ENCODE measurements at places on chromosomes 7 and 10.

- DNase-seq, result no peak
These were observed 225.3 kb upstream of the RHOBTB1 start for GRCh38 chr10:61169294-61169693.

GRCh38 chr10:26441491-26442214 is 3.5 kb downstream of the APBB1IP start:
- no peak for DNase-seq

- DNase-seq, result peak; percentile 87
These were observed 1.9 kb upstream of the SH2D4B start for GRCh38 chr10:80535671-80536360.

DNA sequence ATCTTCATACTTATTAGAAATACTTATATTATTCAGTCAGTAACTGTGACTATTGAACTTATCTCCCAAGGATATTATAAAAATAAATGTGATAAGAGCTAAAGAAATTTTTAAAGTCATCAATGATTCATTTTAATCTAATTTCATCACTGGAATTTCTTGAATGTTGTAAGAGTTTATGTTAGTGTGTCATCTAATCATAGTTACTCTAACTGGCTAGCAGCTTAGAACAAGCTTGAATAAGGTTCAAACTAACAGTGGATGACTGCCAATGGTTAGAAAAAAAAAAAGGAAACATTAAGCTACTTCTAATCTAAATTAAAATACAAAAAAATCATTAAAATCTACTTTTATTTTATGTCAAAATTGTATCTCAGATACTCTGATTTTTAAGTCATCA is 1066.3 kb downstream of the CNTNAP2 start:
- no peak for DNase-seq

DNA sequence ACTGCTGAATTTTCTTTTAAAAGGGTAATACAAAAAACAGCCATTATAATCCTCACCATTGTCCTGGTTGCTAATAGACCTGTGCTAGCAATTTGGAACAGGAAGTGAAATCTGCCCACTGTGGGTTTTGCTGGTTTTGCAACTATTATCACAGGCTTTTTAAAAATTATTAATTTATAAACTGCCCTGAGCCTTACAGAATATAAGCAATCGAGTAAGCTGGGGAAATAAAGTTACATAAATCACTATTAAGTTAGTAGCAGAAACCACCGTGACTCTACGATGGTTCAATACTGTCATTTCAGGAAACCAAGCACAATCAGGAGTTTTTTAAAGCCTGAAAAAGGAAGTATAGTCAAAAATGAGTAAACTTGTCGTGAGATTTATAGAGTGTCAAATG is 62.3 kb downstream of the TMEM26 start:
- peak; percentile 31 for DNase-seq

- DNase-seq, result peak; percentile 23
These were observed 40.4 kb upstream of the INPP5A start for GRCh38 chr10:132497063-132497680.

- peak; percentile 48 for DNase-seq
These were observed 2.8 kb downstream of the TAS2R41 start for GRCh38 chr7:143480501-143480900.

DNA sequence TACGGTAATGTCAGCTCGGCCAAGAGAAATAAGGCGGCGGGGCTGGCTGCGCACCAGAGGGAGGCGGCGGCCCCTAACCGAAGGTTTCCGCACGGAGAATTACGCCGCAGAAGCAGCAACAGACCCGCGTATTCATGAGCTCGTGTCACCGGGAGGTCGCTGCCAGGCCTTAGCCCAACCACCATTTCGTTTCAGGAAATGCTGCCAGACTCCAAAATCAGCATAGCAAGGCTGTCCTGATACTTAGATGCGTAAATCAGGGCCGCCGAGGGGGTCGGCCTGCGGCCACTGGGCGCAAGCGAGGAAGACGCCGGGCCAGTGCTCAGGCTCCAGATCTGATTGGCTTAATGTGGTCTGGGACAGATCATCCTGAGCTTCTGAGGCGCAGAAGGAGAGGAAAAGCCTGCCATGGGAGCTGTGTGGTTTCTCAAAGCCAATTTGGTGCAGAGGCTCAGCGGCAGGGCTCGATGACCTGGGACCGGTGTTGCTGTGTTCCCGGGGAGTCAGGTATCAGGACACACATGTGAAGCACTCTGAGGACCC is 247.9 kb downstream of the BAMBI start:
- no peak for DNase-seq

GRCh38 chr10:119243488-119243887 is 36.1 kb downstream of the GRK5 start:
- DNase-seq, result no peak

DNA sequence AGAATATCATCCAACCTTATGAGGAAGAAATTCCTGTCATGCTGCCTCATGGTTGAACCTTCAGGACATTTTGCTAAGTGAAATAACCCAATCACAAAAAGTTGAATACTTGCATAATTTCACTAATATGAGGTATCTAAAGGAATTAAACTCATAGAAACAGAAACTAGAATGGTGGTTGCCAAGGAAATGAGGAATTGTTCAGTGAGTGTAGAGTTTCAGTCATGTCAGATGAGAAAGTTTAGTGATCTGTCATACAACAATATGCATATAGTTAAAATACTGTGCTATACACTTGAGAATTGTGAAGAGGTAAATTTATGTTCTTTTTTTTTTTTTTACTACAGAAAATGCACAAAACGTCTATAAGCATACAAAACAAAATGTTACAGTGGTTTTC is 60.7 kb downstream of the R3HCC1L start:
- no peak for DNase-seq

GRCh38 chr10:78211561-78212051 is 177.9 kb downstream of the RPS24 start:
- DNase-seq, result peak; percentile 61

- DNase-seq, result no peak
These were observed 40.8 kb downstream of the RBM20 start for GRCh38 chr10:110684800-110685446.

- no peak for DNase-seq
These were observed 12.0 kb downstream of the COL1A2 start for GRCh38 chr7:94406696-94407095.

DNA sequence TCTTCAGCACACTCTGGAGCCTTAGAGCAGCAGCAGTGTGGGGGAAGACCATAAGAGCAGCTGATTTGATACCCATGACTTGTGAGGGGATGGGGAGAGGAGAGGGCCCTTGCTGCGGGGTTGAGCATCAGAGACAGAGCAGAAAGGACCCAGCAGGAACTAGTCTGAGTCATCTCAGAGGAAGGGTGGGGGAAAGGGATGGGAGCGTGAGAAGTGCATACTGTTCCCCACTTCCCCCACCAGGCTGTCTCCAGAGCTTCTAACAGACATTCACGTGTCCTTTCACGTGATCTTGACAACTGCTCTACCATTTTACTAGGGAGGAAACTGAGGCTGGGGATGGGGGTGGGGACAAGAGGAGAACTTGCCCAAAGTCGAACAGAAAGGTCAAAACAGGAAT is 38.7 kb downstream of the FAM241B start:
- DNase-seq, result no peak

GRCh38 chr7:158887594-158887993 is 31.2 kb downstream of the DYNC2I1 start:
- no peak for DNase-seq

- peak; percentile 5 for DNase-seq
These were observed 18.7 kb downstream of the SRRM3 start for GRCh38 chr7:76220185-76221057.

- peak; percentile 86 for DNase-seq
These were observed 25.7 kb downstream of the PRKAG2 start for GRCh38 chr7:151851145-151851751.

- no peak for DNase-seq
These were observed 602.8 kb downstream of the KCNMA1 start for GRCh38 chr10:77034795-77035194.

GRCh38 chr7:66421830-66422475 is 206.7 kb upstream of the KCTD7 start:
- DNase-seq, result no peak

DNA sequence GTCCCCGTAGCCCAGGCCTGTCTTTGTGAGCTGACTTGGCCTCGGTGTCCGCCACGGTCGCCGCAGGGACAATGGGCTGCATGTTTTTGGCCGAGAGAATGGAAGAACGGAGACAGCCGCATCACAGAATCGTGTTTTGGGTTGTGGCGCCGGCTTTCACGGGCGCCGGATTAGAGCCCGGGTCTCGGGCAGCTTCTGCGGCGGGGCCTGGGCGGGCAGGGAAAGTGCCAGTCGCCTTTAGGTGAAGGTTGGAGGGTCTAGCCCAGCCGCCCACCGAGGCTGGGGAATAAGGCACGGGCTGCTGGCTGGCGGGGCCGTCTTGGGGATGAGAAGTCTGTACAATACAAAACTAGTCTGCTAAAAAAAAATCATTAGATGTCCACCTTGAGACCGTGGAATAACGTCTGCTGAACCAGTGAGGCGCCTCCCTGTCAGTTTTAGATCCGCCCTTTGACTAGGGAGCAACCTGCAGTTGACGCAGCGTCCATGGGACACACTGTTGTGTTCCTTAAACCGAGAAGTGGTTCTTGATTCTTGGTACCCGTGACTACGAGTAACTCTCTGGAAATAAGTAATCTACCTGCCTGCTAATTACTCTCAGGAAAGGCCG is 577 bp downstream of the DNAJB9 start:
- peak; percentile 69 for DNase-seq

- peak; percentile 14 for DNase-seq
These were observed 115.6 kb downstream of the ATXN7L1 start for GRCh38 chr7:105760551-105761447.

DNA sequence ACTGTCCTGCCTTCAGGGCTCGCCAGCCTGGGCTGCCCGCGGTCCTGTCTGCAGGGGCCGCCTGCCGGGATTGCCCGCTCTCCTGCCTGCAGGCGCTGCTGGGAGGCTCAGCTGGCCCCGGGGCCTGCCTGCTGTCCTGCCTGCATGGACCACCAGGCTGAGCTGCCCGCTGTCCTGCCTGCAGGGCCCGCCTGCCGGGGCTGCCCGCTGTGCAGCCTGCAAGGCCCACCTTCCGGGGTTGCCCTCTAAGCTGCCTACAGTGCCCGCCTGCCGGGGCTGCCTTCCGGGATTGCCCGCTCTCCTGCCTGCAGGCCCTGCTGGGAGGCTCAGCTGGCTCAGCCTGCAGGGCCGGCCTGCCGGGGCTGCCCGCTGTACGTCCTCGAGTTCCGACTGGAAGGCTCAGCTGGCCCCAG is 164.4 kb downstream of the GLRX3 start:
- DNase-seq, result peak; percentile 33

DNA sequence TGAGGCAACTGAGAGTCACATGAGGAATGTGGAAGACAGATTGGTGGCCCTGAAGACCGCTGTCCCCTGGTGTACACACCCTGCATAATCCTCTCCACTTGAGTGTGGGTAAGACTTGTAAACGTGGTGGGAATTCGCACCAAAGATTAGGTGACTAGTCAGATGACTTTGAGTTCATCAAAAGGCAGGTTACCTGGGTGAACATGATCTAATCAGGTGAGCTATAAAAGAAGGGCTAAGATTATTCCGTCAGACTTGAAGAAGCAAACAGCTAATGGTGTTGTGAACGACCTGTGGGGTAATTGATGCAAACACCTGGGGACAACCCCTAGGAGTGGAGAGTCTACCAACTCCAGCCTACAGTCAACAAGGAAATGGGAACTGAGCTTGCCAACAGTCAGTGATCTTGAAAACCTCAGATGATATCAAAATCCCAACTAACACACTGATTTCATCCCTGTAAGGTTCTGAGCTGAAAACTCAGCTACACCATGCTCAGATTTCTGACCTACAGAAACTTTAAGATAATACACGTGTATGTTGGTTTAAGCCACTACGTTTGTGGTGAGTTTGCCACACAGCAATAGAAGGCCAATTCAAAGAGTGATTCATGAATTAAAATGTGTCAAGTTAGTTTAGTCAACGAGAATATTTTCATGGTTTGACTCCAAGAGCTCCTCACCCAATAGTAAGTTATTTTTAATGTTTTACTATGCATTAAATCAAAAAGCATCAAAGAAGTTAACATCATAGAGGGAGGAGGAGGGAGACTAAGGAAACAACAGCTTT is 16.7 kb downstream of the PRTFDC1 start:
- DNase-seq, result no peak

- no peak for DNase-seq
These were observed 227.0 kb upstream of the AOAH start for GRCh38 chr7:36951257-36951697.

DNA sequence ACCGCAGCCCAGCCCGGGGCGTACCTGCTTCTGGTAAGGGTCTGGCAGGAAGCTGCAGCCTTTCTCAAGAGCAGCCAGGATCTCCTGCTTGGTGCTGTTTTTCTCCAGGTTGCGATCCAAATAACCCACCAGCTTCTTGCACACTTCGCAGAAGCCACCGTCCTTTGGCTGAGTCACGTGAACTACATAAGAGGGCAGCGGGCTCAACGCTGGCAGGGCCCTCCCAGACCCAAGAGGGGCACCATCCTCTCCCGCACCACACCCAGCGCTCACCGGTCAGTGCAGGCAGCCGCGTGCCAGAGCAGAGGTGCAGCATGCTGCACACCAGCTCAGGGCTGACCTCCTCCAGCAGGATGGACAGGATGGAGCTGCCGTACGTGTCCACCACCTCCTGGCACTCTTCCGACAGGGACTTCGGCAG is 31.6 kb downstream of the PSAP start:
- DNase-seq, result no peak

- DNase-seq, result no peak
These were observed 143.5 kb downstream of the RGS10 start for GRCh38 chr10:119398996-119399395.

GRCh38 chr10:10317151-10317550 is 700.5 kb upstream of the CELF2 start:
- no peak for DNase-seq

GRCh38 chr10:108454224-108454623 is 1289.7 kb upstream of the SORCS1 start:
- no peak for DNase-seq

DNA sequence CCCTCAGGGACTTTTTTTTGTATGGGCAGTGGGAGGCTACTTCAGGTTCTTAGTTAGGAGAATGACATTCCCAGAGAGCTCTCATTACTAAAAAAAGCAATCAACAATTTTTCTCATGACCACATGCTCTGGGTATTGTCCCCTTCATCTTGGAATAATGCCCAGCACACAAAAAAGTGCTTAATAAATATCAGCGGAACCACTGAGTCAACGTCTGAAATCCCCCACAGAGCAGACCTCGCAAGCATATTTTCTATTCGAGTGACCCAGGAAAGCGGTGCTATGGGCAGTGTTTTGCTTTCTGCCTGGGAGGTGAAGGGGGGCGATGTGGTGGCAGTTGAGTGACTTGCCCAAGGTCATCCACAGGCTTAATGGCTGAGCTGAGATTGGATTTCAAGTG is 493.4 kb upstream of the ZMIZ1 start:
- no peak for DNase-seq

- DNase-seq, result no peak
These were observed 212.4 kb upstream of the GALNT17 start for GRCh38 chr7:70919481-70920073.

GRCh38 chr10:61285749-61286148 is 167.4 kb downstream of the TMEM26 start:
- no peak for DNase-seq
